ENCODE measurements at places on chromosomes 2 and 18. TPM values are rescaled to one million over a fixed set of nuclear protein-coding genes. Genes with fewer than 3 reads are reported as not detected.

GRCh38 chr2:240989451-240990265 lies 8.8 kb upstream of the SNED1 start:
- peak; percentile 95 for DNase-seq
- H3K4me3 ChIP-seq, result no peak overlapping the region
- no peak overlapping the region for H3K27ac ChIP-seq
- no peaks in the 10 kb centered on the region for H3K27me3 ChIP-seq

The GPC1 gene
- total RNA-seq, result 44.8 TPM

The TCF7L1 gene
- total RNA-seq, result 2.5 TPM

DNA sequence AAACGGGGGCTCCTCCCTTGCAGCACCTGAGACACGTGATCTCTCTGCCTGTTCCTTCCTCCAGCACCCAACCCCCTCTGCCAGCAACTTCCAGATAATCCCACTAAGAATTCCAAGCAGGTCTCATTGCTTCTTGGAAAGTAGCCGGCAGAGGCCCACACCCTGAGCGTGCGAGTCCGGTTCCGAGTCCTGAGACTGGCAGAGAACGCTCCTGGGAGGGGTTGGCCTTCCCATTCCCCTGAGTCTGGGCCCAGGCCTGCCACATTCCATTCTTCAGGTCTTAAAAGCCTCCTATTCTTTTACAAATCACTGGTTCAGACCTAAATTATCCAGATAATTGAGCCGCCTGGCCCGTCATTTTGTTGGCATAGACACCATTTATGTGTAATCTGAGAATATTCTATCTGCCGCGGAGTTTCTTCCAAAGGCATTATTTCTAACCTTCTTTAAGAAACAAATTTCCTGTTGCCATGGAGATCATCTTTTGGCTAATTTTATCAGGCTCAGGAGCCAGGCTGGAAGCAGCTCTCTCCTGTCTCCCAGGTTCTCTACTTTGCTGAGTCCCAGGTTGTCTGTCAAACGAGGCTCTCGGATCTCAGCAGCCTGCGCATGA lies 165.4 kb downstream of the MYCN start:
- no peak for DNase-seq
- H3K36me3 ChIP-seq, result no peaks in the 10 kb centered on the region
- H3K27me3 ChIP-seq, result no peaks in the 10 kb centered on the region
- no peak overlapping the region for H3K27ac ChIP-seq
- no peak overlapping the region for H3K4me3 ChIP-seq

The RAB6C gene
- not detected for total RNA-seq

DNA sequence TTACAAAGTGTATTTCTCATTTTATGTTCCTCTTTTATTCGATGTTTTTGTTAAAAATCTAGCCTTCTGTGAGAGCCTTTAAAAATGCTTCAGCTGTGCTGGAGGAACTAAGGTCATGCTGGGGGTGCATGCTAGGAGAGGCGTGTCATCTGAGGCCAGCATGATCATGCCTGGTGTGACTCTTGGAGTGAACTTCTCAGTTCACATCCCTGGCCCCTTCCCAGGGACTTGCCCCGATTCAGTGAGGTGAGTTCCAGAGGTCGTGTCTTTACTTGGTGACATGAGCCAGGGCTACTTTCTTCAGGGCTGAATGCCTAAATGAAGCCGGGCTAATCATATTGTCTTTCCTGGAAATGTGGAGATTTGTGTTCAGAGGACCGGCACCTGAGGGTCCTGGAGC lies 264.9 kb downstream of the MREG start:
- H3K27me3 ChIP-seq, result no peaks in the 10 kb centered on the region
- peaks cover 55% of the 10 kb centered on the region for H3K4me1 ChIP-seq
- DNase-seq, result no peak
- no peak overlapping the region for H3K4me3 ChIP-seq
- peak overlapping the region; percentile 81 for H3K27ac ChIP-seq
- H3K36me3 ChIP-seq, result no peaks in the 10 kb centered on the region

DNA sequence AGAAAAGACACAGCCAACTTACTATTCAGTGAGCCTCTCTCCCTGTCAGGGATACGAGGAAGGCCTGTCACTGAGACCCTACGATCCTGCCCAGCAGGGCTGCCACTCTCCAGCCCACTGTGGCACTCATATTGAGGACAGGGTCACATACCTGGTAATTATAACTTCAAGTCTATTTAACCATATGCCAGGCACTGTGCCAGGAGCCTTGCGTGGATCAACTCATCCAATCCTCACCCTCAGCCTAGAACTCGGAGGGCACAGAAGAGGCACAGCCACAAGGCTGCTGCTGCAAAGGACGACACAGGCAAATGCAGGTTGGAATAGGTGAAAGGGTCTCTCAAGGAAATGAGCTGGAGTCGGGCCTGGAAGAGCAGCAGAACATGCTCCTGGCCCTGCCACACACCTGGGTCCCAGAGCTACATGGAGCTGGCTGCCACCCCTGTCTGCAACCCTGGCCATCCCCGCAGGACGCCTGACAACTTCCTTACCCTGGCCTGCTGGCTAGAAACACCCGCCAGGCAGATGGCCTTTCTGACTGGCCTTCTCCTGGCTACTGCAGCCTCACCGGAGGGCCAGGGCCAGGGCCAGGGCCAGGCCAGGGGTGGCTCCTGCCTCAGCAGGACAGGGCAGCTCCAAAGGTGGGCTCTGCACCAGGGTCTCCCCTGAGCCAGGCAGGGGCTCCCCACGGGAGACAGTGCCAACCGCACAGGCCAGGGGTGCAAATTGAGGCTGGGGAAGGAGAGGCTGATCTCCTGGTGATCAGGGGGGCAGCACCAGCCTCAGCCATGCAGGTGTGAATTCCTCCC lies 32.1 kb upstream of the SLC66A3 start:
- peaks cover 19% of the 10 kb centered on the region for H3K27me3 ChIP-seq
- H3K36me3 ChIP-seq, result no peaks in the 10 kb centered on the region
- H3K4me1 ChIP-seq, result peaks cover 1% of the 10 kb centered on the region
- no peak overlapping the region for H3K27ac ChIP-seq

- H3K27me3 ChIP-seq, result no peaks in the 10 kb centered on the region
- H3K4me3 ChIP-seq, result no peak overlapping the region
- no peak overlapping the region for H3K27ac ChIP-seq
- peaks cover 21% of the 10 kb centered on the region for H3K4me1 ChIP-seq
- no peak for DNase-seq
Observed at GRCh38 chr2:151049746-151050145, 211.9 kb downstream of the RBM43 start.

- no peak for DNase-seq
- no peak overlapping the region for H3K27ac ChIP-seq
- H3K4me1 ChIP-seq, result no peaks in the 10 kb centered on the region
- no peak overlapping the region for H3K4me3 ChIP-seq
- no peaks in the 10 kb centered on the region for H3K27me3 ChIP-seq
Observed at GRCh38 chr18:69349912-69350597, 50.6 kb upstream of the DOK6 start.

DNA sequence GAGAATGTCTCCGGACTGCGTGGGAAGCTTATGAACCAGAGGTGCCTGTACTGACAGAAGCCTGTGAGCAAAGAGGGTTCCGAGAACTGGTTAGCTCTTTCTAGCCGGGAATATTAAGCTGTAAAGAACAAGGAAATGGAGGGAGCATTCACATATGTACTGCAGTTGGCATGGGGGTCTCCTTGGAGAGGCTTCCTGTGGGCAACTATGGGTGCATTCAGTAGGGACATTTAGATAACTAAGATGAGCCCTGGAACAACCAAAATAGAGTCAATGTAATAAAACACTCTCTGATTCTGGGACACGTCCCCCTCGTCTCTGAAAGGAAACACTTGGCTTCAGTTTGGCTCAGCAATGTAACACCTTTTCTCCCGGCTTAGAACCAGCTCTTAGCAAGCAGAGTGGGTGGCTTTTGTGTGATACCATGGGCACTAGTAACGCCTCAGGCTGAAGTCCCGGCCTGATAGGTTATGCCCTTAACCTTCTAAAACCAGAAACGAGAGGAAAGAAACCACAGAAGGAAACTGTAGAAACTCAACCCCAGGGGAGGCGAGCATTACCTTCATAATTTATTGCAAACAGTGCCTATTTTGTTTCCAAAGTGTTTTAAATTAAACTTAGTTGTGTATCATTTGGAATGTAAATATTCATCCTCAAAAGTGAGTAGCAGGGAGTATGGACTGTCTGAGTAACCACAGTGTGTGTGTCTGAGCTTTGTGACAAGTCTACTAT lies 48.8 kb upstream of the LPIN2 start:
- DNase-seq, result no peak
- no peaks in the 10 kb centered on the region for H3K36me3 ChIP-seq
- no peak overlapping the region for H3K27ac ChIP-seq
- no peak overlapping the region for H3K4me3 ChIP-seq
- no peaks in the 10 kb centered on the region for H3K4me1 ChIP-seq

GRCh38 chr2:11499081-11499743 lies 33.3 kb upstream of the E2F6 start:
- peaks cover 2% of the 10 kb centered on the region for H3K4me1 ChIP-seq
- H3K4me3 ChIP-seq, result no peak overlapping the region
- DNase-seq, result no peak
- no peak overlapping the region for H3K27ac ChIP-seq
- H3K27me3 ChIP-seq, result no peaks in the 10 kb centered on the region

GRCh38 chr2:230762317-230762896 lies 49.8 kb downstream of the CAB39 start:
- no peaks in the 10 kb centered on the region for H3K27me3 ChIP-seq
- DNase-seq, result no peak
- H3K4me1 ChIP-seq, result peaks cover 21% of the 10 kb centered on the region
- peaks cover 13% of the 10 kb centered on the region for H3K36me3 ChIP-seq
- no peak overlapping the region for H3K27ac ChIP-seq

- no peaks in the 10 kb centered on the region for H3K4me1 ChIP-seq
- no peaks in the 10 kb centered on the region for H3K36me3 ChIP-seq
- no peak overlapping the region for H3K27ac ChIP-seq
- no peak overlapping the region for H3K4me3 ChIP-seq
- peak; percentile 90 for DNase-seq
Observed at GRCh38 chr2:232372231-232373208, 6.0 kb upstream of the ALPP start.

- peaks cover 7% of the 10 kb centered on the region for H3K27me3 ChIP-seq
- H3K36me3 ChIP-seq, result no peaks in the 10 kb centered on the region
Observed at GRCh38 chr2:224283466-224283965, 118.4 kb downstream of the FAM124B start.

GRCh38 chr2:74457549-74458131 lies 598 bp upstream of the WBP1 start:
- DNase-seq, result no peak
- peak overlapping the region; percentile 78 for H3K27ac ChIP-seq
- peaks cover 3% of the 10 kb centered on the region for H3K27me3 ChIP-seq
- H3K4me1 ChIP-seq, result peaks cover 24% of the 10 kb centered on the region
- H3K36me3 ChIP-seq, result peaks cover 20% of the 10 kb centered on the region

GRCh38 chr2:142742371-142743214 lies 134.9 kb upstream of the KYNU start:
- no peak overlapping the region for H3K4me3 ChIP-seq
- no peaks in the 10 kb centered on the region for H3K36me3 ChIP-seq
- no peaks in the 10 kb centered on the region for H3K27me3 ChIP-seq
- H3K4me1 ChIP-seq, result no peaks in the 10 kb centered on the region
- peak overlapping the region; percentile 59 for H3K27ac ChIP-seq

GRCh38 chr2:74816540-74817303 lies 17.2 kb upstream of the HK2 start:
- no peak for DNase-seq
- peaks cover 26% of the 10 kb centered on the region for H3K27me3 ChIP-seq
- no peaks in the 10 kb centered on the region for H3K4me1 ChIP-seq
- no peak overlapping the region for H3K4me3 ChIP-seq
- no peak overlapping the region for H3K27ac ChIP-seq

DNA sequence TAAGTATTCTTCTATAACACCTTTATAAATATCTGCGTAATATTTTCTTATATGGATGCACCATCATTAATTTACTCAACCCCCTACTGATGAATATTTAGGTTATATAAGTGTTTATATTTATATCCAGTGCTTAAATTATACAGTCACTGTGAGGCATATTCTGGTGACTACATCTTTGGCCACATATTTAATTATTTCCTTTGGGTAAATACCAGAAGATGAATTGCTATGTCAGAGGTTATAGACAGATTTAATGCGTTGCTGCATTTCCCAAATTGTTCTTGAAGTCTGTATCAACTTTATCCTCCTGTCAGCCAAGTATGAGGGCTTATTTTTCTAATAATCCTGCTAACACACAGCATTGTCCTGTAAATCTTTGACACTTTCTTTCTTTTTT lies 18.7 kb downstream of the DYSF start:
- peaks cover 6% of the 10 kb centered on the region for H3K4me1 ChIP-seq
- peaks cover 18% of the 10 kb centered on the region for H3K27me3 ChIP-seq
- H3K4me3 ChIP-seq, result no peak overlapping the region
- DNase-seq, result no peak

GRCh38 chr18:40338284-40338683 lies 1616.8 kb upstream of the PIK3C3 start:
- DNase-seq, result no peak
- H3K27me3 ChIP-seq, result no peaks in the 10 kb centered on the region
- H3K27ac ChIP-seq, result no peak overlapping the region

DNA sequence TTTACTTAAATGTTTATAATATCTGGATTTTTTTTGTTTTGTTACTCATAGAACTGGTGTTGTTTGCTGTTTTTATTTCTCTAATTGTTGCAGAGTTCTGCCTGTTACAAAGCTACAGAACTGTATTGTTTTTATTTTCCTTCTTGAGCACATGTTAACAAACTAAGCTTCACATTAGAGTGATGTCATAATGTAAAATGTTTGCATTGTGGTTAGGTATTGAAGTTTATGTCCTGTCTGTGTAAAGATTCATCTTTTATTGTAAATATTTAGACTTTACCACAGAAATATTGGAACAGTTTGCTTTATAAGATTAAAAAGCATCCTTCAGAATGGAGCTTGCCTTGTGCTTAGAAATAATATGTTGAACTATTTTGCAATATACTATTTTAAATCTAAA lies 67.7 kb downstream of the CLIP4 start:
- H3K4me1 ChIP-seq, result peaks cover 4% of the 10 kb centered on the region
- H3K27ac ChIP-seq, result no peak overlapping the region
- DNase-seq, result no peak
- no peaks in the 10 kb centered on the region for H3K27me3 ChIP-seq

- H3K4me1 ChIP-seq, result peaks cover 34% of the 10 kb centered on the region
- H3K4me3 ChIP-seq, result no peak overlapping the region
- peak overlapping the region; percentile 25 for H3K27ac ChIP-seq
- DNase-seq, result peak; percentile 87
- H3K36me3 ChIP-seq, result no peaks in the 10 kb centered on the region
Observed at GRCh38 chr2:96146881-96147592, 1.8 kb upstream of the DUSP2 start.
